GM13976 (cell line): ENCODE measurements at places on chromosomes 5 and 9.

GRCh38 chr9:134188386-134189144 lies 24.2 kb upstream of the RNU6ATAC start:
- no peak for DNase-seq

- DNase-seq = no peak
Measured at GRCh38 chr9:95100071-95100627, 217.4 kb downstream of the FANCC start.

DNA sequence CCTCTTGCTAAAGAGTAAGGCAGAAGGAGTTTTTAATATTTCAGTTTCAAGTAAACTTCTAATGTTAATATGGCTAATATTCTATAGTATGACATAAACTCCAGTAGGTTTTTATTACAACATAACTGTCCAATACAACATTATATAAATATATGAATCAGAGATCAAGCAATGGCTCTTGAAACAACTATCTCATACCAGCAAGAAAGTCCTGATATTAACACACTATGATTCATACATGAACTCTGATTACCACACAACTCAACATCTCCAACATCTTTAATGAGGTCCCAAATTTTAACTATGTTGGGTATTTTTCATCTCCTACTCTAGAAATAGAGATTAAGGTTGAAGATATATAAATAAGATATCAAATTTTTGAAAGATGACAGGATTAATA lies 878.3 kb downstream of the TLE1 start:
- DNase-seq = no peak

GRCh38 chr9:134622896-134623257 lies 18.7 kb upstream of the COL5A1 start:
- DNase-seq = no peak

DNA sequence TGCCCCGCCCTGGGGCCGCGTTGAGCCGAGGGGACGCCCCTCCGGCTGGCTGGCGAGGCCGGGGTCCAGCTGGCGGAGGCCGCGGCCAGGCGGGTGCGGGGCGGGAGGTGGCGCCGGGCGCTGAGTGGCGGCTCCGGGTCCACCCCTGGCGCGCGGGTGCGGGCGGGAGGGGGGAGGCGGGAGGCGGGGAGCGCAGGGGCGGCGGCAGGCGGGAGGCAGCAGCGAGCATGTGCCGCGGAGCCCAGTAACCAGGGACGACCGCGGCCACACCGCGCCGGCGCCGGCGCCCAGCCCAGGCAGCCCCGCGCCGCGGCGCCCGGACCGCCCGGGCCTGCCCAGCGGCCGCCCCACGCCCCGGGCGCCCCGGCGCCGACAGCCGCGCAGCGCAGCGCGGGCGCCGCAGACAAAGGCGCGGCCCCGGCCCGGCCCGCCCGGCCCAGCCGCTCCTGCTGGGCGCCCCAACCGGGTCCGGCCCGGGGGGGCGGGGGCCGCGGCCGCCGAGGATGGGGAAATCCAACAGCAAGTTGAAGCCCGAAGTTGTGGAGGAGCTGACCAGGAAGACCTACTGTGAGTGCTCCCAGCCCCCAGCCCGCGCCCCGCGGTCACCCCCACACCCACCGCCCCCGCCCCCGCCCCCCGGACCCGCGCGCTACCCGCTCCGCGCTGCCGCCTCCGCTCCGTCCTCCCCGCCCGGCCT lies at the start of gene NCS1:
Gene NCS1 (plus strand): TSS at position 244 of the 697 bp plus-strand sequence. CDS start 260 bp downstream, at position 504.
- peak; percentile 86 for DNase-seq

GRCh38 chr9:96567203-96567700 lies 52.4 kb downstream of the CDC14B start:
- no peak for DNase-seq

DNA sequence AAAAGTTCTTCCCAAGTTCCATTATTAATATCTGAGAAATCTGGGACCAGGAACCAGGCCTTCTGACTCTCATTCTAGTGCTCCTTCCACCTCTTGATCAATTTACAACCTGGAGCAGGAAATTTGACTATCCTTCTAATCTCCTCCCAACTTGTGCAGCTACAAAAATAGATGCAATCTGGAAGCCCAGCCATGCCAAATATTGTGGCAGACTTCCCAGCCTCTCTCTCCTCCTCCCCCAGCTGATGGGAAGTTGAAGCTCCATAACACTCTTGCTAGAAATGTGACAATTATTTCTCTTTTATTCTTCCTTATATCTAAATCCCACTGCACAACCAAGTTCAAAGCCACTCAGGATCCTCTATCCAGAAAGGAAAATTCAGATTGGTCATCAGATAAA lies 252.1 kb downstream of the SEC61B start:
- no peak for DNase-seq

DNA sequence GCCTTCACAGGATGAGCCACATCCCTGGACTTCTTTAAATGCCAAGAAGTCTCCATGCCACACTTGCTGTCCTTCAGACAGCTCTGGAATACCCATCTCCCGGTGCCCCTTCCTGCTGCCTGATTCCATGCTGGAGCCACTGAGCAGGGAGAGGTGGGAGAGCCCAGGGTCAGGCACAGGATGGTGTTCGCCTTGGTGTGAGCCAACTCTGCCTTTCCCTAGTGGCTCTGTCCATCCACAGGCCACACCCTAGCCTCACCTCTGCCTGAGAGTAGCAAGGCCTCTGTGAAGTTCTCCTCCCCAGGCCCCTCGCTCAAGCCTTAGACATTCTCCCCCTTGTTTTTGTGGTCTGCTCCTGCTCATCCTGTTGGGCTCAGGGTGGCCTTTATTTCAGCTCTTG lies 54.2 kb upstream of the ANGPTL2 start:
- no peak for DNase-seq

DNA sequence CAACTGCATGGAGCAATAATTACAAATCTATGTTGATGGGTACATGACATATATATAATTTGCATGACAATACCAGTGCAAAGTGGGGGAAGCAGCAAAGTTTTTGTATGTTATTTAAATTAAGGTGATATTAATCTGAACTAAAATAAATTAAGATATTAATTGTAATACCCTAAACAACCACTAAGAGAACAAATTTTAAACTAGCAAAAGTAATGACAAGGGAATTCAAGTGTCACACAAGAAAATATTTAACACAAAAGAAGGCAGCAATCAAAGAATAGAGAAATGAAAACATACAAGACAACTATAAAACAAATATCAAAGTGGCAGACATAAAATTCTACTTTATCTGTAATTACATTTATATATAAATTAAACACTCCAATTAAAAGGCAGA lies 2003.4 kb downstream of the MAT2B start:
- DNase-seq = no peak

GRCh38 chr9:17171309-17172094 lies 36.7 kb downstream of the CNTLN start:
- DNase-seq = no peak

GRCh38 chr5:103840600-103840999 lies 278.0 kb upstream of the NUDT12 start:
- no peak for DNase-seq

DNA sequence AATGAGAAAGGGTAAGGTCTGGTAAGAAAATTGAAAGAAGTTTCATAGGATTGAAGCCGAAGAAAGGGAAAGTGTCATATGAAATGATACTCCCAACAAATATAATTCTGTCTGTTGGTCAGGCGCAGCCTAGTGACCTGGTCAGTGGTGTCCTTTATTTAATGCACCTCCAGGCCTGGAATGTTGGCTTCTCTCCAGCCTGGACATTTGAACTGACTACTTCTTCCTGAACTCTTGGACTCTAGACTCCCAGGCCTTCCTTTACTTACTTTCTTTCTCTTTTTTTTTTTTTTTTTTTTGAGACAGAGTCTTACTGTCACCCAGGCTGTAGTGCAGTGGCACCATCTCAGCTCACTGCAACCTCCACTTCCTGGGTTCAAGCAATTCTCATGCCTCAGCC lies 1381.5 kb upstream of the WWC1 start:
- DNase-seq = no peak

- DNase-seq = no peak
Measured at GRCh38 chr9:16341177-16341576, 529.3 kb downstream of the BNC2 start.

DNA sequence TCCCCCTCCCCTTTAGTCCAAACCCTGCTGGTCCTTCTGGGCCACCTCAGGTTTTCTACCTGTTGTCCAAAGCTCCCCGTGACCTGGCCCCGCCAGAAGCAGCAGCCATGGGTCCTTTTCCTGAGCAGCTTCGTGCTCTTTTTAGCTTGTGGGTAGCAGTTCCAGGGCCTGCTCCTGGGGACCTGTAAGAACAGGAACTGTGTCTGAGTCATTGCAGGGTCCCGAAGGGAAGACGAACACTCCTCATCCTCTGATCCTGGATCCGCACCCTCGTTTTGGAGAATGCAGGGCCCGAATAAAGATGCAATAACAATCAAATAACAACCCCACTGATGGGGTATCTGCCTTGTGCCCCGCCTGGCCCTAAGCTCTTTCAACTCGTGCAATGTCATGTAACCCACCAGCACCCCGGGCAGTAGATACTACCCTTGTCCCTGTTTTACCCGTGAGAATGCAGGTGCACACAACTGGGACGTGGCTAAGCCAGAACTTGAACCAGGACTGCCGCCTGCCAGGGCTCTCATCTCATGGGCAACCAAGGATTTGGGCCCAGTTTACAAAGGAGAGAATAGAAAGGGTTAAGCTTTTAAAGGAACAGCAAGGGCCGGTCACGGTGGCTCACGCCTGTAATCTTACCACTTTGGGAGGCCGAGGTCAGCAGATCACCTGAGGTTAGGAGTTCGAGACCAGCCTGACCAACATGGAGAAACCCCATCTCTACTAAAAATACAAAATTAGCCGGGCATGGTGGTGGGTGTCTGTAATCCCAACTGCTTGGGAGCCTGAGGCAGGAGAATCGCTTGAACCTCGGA lies 33.2 kb downstream of the NEK6 start:
- peak; percentile 68 for DNase-seq

DNA sequence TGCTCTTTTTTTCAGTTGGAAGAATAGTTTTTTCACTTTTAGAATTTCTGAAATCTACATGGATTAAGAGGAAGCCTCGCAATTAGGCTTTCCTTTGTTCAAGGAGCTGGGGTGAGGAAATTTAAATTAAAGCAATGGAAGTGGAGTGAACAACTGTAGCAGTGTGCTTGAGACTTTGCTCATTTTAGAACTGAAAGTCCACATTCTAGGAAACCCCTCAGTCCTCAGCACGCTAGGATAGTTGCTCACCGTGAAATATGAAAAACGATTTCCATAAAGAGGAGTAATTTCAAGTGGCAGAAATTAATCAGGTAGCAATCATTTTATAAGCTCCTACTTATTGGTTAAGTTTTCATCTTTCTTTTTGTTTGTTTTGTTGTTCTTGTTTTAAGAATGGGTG lies 243.0 kb upstream of the ITGA1 start:
- no peak for DNase-seq

GRCh38 chr9:69324549-69325401 lies at the start of gene ENTREP1:
ENTREP1 (plus strand) TSS chr9:69325215; CDS start chr9:69325310, 95 bp downstream.
- peak; percentile 35 for DNase-seq

- no peak for DNase-seq
Measured at GRCh38 chr9:92385001-92385400, 19.4 kb downstream of the OGN start.

- no peak for DNase-seq
Measured at GRCh38 chr9:33170464-33171415, 3.6 kb upstream of the B4GALT1 start.

DNA sequence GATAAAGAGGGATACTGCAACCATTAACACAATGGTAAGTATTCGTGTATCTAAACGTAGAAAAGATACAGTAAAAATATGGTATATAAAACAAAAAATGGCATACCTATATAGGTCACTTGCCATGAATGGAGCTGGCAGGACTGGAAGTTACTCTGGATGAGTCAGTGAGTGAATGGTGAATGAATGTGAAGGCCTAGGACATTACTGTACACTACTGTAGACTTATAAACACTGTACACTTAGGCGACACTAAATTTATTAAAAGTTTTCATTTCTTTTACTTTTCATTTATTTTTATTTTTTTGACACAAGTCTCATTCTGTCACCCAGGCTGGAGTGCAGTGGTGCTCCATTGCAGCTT lies 14.1 kb downstream of the TDRD7 start:
- no peak for DNase-seq

- no peak for DNase-seq
Measured at GRCh38 chr5:65037831-65038815, 269.4 kb downstream of the CWC27 start.

DNA sequence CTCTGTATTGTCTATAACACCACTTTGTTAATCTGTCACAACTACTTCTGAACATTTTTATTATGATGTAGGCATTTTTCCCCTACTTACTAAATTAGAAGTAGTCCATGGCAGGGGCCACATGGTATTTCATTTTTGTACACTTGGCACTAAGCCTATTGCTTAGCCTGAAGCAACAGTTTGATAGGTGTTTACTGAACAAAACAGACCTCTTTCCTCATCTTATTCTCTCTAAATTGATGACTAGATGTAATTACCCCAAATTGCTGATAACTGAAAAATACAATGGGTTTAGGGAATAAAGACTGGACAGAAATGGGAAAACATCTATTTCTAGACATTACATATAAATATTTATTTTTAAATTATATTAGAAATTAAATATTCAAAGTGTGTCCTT lies 633.8 kb downstream of the SLCO4C1 start:
- no peak for DNase-seq

DNA sequence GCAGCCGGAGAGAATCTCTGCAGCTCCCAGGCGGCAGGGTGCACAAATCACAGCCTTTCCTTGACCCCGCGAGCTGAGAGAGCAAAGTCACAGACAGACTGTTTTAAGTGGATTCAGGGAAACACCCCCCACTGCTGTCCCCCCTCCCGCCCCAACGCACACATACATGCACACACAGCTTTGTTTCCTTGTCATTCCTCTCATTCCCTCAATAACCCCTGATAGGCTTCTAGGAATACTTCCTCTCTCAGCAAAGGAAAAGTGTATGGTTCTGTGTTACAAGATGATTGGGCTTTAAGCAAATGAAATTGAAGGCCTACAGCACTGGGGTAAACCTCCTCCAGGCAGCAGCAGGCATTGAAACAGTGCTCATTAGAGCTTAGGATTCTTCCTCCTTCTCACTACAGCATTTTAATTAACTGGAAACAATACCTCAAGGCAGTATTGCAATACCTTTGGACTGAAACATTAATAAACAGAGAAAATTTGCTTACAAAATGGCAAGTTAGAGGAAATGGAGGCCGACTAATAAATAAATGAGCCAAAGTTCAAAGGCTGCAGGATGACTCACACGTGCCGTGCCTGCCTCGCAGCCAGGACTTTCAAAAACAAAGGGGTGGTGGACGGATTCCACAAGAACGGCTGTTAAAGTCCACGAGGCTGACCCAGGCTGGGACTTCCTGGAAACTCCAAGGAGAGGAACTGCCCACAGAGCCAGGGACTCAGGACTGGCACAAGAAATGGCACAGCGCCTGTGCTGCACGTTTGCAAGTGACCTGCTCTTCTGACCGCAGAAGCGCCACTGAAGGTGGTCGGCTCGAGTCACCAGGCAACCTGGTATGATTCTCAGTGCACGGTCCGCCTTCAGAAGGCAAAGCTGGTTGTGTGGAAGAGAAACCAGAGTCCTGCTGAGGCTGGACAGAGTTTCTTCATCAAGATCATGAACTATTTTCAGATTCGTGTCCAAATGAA lies 236.2 kb downstream of the SYK start:
- no peak for DNase-seq

GRCh38 chr5:108036482-108036881 lies 345.4 kb downstream of the FBXL17 start:
- no peak for DNase-seq

GRCh38 chr5:137580030-137580429 lies 80.9 kb upstream of the SPOCK1 start:
- no peak for DNase-seq

GRCh38 chr5:37071901-37072581 lies 177.1 kb downstream of the CPLANE1 start:
- DNase-seq = no peak
